ENCODE measurements at places on chromosomes 13 and 19.

DNA sequence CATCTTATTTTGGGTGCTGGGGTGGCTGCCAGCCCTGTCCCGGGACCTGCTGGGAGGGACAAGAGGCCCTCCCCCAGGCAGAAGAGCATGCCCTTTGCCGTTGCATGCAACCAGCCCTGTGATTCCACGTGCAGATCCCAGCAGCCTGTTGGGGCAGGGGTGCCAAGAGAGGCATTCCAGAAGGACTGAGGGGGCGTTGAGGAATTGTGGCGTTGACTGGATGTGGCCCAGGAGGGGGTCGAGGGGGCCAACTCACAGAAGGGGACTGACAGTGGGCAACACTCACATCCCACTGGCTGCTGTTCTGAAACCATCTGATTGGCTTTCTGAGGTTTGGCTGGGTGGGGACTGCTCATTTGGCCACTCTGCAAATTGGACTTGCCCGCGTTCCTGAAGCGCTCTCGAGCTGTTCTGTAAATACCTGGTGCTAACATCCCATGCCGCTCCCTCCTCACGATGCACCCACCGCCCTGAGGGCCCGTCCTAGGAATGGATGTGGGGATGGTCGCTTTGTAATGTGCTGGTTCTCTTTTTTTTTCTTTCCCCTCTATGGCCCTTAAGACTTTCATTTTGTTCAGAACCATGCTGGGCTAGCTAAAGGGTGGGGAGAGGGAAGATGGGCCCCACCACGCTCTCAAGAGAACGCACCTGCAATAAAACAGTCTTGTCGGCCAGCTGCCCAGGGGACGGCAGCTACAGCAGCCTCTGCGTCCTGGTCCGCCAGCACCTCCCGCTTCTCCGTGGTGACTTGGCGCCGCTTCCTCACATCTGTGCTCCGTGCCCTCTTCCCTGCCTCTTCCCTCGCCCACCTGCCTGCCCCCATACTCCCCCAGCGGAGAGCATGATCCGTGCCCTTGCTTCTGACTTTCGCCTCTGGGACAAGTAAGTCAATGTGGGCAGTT lies 8.6 kb downstream of the CALM3 start:
- DNase-seq = no peak

- no peak for DNase-seq
Measured at GRCh38 chr13:93769607-93770006, 543.0 kb downstream of the GPC6 start.

DNA sequence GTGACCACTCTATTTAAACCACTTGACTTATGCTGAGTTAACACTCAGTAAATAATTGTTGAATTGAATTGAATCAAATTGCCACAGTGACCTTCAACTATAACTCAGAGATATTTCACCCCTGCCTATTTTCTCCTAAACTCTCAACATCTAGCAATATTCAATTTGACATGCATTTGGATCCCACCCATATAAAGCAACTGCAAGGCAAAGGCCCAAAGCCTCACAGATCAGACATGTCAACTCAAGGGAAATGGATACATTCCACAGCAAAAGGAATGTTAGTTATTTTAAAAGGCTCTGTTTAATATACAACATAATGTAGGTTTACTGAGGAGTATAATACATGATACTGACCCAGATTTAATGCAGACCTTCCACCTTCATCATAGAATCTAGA lies 107.4 kb downstream of the KCTD12 start:
- no peak for DNase-seq

DNA sequence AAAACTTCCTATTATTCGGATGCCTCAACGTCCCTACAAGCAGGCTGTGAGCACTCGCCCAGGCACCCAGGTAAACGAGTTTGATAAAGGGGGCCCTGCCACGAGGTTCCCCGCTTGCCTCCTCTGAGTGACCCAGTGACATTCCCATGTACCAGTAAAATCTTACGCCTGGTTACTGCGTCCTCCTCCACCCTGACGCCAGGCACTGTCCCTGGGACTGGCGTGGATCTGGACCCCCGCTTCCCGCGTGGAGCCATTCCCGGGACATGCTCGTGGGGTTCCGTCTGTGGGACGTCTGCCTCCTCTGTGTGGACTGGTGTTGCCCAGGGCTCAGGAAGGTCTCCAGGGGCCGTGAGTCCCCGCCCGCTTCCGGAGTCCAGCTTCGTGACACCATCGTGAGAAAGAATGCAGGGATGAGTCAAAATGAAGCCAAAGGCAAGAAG lies 407 bp upstream of the ZNF550 start:
- no peak for DNase-seq

- no peak for DNase-seq
Measured at GRCh38 chr19:2315818-2316353, 7.9 kb upstream of the LINGO3 start.

GRCh38 chr13:26872525-26873385 lies 112.2 kb upstream of the GPR12 start:
- no peak for DNase-seq

GRCh38 chr19:17001603-17002183 lies 24.9 kb downstream of the CPAMD8 start:
- DNase-seq = no peak

GRCh38 chr13:99206226-99206625 lies 5.6 kb downstream of the UBAC2 start:
- DNase-seq = no peak

DNA sequence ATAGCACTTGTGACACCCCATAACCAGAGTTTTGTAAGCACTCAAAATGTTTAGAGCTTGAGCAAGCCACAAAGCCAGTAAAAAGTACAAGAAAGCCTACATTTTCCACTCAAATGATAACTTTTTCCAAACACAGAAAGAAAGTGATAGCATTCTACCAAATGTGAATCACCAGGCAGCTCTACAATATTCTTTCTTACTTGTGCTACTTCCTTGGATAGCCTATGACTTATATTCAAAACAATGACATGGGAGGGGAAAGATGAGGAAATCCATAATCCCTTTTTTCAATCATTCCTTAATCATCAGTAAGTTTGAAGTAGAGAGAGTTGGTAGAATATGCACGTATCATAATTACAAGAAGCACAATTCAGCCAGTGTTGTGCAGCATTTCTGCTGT lies 650.8 kb upstream of the PCDH9 start:
- DNase-seq = no peak

All from cortex of kidney (tissue), 1 donor.